ENCODE measurements at places on chromosomes 7 and 10. TPM values are rescaled to one million over a fixed set of nuclear protein-coding genes. Genes with fewer than 3 reads are reported as not detected.

DNA sequence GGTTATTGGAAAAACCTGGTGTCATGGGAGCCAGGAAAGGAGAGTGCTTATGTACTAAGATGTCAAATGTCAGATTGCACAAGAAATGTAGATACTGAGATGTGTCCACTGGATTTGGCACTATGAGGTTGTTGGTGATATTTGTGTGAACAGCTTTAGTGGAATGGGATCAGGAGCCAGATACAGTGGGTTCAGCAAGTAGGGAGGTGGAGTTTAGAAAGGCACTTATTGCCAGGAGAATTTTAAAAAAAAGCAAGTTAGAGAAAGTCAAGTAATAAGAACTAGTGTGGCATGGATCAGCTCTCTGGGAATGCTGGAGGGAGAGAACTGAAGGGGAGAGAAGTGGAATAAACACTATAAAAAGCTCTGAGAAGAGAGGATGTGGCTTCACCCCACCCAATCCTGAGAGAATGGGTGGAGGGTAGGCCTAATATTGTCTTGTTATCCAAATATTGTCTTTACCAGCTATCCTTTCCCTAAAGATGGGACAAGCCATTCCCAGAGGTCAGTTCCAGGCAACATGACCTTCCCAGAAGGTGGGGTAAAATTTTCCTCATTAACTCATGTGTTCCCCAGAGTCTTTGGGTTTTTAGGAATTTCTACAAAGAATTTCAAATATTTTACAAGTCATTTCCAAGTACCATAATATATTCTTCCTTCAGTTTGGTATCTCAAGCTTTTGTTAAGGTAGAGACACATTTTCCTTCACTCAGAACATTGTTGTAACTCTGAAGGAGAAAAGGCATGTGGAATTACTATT is 42.3 kb downstream of the ENTPD1 start:
- H3K27me3 ChIP-seq = no peaks in the 10 kb centered on the region
- H3K4me3 ChIP-seq = no peak overlapping the region
- H3K36me3 ChIP-seq = no peaks in the 10 kb centered on the region
- no peaks in the 10 kb centered on the region for H3K4me1 ChIP-seq

DNA sequence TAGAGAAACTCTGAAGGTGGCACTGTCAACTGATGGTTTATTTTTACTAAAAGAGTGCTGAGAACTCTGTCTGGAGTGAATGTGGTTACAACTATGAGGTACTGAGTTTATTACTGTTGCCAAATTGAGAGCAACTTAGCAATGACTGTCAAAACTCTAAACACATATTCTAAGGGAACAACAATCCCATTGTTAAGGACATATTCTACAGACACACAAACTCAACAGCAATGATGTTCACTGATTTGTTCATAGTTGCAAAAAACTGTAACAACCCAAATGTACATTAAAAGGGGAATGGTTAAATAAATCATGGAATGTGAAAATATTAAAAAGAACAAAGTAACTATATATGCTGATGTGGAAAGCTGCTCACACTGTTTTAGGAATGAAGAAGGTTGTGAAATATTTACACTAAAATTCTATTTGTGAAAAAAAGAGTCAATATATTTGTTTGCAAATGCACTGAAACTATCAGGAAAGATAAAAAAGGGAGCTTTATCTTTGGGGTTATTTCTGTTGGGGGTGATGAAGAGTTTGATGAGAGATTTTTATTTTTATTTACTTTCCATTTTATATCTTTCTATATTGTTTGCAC is 12.9 kb downstream of the PON2 start:
- H3K27ac ChIP-seq = no peak overlapping the region
- H3K4me3 ChIP-seq = no peak overlapping the region
- H3K36me3 ChIP-seq = no peaks in the 10 kb centered on the region
- DNase-seq = no peak

DNA sequence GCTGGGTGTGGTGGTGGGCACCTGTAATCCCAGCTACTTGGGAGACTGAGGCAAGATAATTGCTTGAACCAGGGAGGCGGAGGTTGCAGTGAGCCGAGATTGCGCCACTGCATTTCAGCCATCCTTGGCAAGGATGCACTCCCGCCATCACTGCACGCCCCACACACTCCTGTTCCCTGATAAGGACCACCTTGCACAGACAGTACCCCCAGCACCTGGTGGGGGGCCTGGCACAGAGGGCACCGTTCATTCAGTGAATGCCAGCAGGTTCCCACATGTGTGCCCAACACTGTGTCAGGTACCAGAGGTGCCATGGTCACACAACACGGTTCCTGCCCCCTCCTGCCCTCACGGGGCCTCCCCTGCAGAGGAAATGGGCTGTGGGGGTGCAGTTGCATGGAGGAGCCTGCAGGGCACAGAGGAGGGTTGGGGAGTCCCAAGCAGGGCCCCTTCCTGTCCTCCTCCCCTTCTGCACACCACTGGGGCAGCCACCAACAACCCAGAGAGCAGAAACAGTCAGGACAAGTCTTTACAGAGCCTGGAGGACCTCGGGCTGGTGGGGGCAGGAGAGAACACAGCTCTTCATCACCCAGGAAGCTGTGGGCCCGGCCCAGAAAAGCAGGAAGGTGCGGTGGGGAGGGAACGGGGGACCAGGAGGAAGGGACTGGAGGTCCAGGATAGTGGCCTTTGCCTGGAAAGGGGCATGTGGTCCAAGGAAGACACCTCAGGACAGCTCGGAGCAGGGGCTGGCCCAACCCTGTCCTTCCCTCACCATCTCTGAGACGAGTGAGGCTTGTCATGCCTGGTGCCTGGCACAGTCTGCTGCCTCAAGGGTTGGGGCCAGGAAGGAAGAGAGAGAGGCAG is 7.1 kb downstream of the CRYGN start:
- DNase-seq = no peak
- no peak overlapping the region for H3K4me3 ChIP-seq
- H3K27me3 ChIP-seq = no peaks in the 10 kb centered on the region
- H3K4me1 ChIP-seq = peaks cover 49% of the 10 kb centered on the region
- no peak overlapping the region for H3K27ac ChIP-seq

DNA sequence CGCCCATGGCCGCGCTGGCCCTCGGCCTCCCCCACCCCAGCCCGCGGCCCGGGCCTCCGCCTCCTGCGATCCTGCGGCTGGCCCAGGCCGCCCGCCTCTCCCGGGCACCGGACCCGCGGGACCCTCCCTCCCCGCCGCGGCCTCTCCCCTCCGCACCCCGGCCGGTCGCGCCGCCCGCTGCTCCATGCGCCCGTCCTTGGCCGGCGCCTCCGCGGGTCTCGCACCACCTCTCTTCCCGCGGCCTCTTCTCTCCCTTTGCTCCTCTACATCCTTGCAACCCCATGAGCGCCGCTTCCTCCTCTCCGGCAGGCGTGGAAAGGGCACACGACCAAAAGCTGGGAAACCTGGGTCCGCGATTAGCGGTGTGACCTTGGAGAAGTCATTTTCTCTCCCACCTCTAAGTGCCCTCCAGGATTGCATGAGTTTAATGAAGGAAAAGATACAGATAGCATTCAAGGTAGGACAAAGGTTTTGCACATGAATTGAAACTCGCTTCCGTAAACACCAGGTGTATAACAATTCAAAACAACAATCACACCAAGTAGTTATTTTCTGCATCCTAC is 448 bp upstream of the SRPK2 start:
- H3K36me3 ChIP-seq = peaks cover 3% of the 10 kb centered on the region
- peak; percentile 79 for DNase-seq
- peak overlapping the region; percentile 37 for H3K4me3 ChIP-seq

- H3K27me3 ChIP-seq = no peaks in the 10 kb centered on the region
- DNase-seq = no peak
- no peaks in the 10 kb centered on the region for H3K4me1 ChIP-seq
- no peaks in the 10 kb centered on the region for H3K36me3 ChIP-seq
- H3K27ac ChIP-seq = no peak overlapping the region
- H3K4me3 ChIP-seq = no peak overlapping the region
Measured at GRCh38 chr7:30322271-30323005, 38.0 kb downstream of the ZNRF2 start.

GRCh38 chr7:542713-543500 is 23.3 kb upstream of the PDGFA start:
- DNase-seq = no peak
- peaks cover 25% of the 10 kb centered on the region for H3K36me3 ChIP-seq
- H3K4me3 ChIP-seq = no peak overlapping the region
- no peak overlapping the region for H3K27ac ChIP-seq
- H3K27me3 ChIP-seq = no peaks in the 10 kb centered on the region

GRCh38 chr10:131270461-131271190 is 40.9 kb downstream of the TCERG1L start:
- H3K4me3 ChIP-seq = no peak overlapping the region
- H3K36me3 ChIP-seq = peaks cover 30% of the 10 kb centered on the region
- no peak overlapping the region for H3K27ac ChIP-seq

DNA sequence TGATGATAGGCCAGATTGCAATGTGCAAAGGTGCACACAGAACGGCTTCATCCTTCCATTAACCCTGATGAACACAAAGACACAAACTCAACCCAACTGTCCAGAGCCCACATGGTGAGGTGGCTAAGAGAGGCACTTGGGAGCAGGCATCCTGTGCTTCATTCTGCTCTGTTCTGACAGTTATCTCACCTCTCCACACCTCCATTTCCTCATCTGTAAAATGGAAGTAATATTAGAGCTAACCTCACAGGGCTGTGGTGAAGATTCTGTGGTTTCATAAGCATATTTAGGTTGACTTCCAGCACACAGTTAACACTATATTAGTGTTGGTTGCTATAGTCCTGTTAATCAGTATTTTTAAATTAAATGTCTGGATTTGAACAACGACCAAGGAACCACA is 126.3 kb downstream of the TAX1BP1 start:
- no peaks in the 10 kb centered on the region for H3K36me3 ChIP-seq
- peaks cover 13% of the 10 kb centered on the region for H3K4me1 ChIP-seq
- no peak for DNase-seq
- no peak overlapping the region for H3K4me3 ChIP-seq
- H3K27ac ChIP-seq = no peak overlapping the region
- H3K27me3 ChIP-seq = no peaks in the 10 kb centered on the region

ADAP1 gene
- total RNA-seq = 65.6 TPM

HMX2 gene
- not detected for total RNA-seq

INSYN2A gene
- 10.2 TPM for total RNA-seq

MYO1G gene
- 0.55 TPM for total RNA-seq
